Stimulated activated CD8-positive, alpha-beta memory T cell treated with anti-CD3 and anti-CD28 coated beads, Interleukin-7, amount 100 ng/mL, for 1 hour (primary cell): ENCODE measurements at places on chromosomes 1 and 21.

DNA sequence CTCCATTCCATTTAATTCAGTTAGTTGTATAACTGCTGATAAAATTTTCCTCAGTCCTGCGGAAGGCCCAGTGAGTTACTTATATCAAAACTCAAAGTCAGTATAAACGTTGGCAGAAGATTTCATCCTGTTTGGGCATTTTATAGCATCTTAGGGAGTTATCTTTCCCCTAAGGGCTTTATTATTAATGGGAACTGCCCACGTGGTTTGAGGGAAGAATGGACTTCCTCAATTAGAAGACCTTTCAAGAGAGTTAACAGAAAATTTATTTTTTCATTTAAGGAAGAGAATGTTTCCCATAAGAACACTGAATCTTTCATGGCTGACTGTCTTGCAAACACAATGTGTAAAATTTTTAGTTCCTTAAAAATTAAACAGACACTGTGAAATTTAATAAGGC lies 400.1 kb downstream of the NEGR1 start:
- no peak for DNase-seq

GRCh38 chr1:177909416-177909815 lies 60.4 kb downstream of the SEC16B start:
- no peak for DNase-seq

- no peak for DNase-seq
These were observed 211.4 kb upstream of the NRIP1 start for GRCh38 chr21:15276243-15276642.

GRCh38 chr21:39196310-39196709 lies 13.1 kb upstream of the PSMG1 start:
- DNase-seq: no peak

DNA sequence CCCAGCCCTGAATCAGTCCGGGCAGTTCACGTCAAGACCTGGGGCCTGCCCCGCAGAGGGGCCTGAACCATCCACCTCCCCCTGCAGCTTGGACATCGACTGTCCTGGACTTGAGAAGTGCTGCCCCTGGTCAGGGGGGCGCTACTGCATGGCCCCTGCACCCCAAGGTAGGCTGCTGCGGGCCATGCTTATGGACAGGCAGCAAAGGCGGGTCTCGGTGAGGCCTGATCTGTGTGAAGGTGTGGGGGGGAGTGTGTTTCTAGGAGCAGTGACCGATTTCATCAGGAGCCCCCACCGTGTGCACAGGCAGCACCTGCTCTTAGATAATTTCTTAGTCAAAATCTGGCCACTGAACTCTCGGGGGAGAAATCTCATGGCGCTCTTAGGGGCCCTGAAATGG lies 13.0 kb downstream of the UMODL1 start:
- DNase-seq: no peak

- no peak for DNase-seq
These were observed 1188.2 kb upstream of the B3GALT2 start for GRCh38 chr1:194374649-194375048.

GRCh38 chr1:234582681-234583301 lies 27.2 kb downstream of the IRF2BP2 start:
- DNase-seq: no peak

- DNase-seq: no peak
These were observed 144.3 kb upstream of the KCNE2 start for GRCh38 chr21:34219334-34220060.

DNA sequence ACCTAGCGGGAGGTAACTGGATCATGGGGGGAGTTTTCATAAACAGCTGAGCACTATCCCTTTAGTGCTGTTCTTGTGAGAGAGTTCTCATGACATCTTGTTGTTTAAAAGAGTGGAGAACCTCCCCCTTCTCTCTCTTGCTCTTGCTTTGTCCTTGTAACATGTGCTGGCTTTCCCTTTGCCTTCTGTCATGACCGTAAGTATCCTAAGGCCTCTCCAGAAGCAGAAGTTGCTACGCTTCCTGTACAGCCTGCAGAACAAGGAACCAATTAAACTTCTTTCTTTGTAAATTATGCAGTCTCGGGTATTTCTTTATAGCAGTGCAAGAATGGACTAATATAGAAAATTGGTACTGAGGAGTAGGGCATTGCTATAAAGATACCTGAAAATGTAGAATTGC lies 515.6 kb downstream of the NEGR1 start:
- DNase-seq: no peak

GRCh38 chr1:113255720-113256347 lies 134.5 kb upstream of the MAGI3 start:
- DNase-seq: no peak

DNA sequence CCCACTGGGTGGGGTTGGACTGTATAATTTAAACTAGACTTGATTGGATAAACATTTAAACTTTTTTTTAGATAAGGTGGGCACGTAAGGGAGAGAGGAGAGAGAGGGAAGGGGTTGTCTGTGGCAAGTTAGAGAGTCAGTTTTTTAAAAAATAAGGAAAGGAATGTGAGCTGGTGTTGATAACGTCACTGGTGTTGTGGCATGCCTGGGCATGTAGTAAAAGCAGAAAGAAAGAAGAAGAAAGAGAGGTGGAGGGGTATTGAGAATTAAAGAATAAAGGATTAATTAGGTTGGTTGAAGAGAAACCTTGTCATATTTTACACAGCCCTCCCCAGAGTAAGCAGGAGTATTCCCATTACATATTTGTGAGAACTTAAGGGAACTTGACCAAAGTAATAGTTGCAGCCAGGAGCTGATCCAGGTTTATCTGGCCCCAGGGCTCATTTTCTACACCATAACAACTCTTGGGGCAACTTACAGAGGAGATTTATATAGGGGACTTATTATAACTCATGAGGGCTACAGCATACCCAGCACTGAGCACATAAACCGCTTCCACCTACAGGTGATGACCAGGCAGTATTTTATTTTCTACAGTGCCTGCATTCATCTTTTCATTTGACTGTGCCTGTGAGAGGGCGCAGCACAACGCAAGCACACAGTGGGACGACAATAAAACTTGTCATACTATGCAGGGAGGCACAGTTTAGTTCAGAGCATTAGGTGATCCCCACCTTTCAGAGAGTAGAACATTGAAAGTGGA lies 70.2 kb downstream of the CCDC30 start:
- no peak for DNase-seq

GRCh38 chr1:69129538-69129937 lies 438.2 kb upstream of the LRRC7 start:
- no peak for DNase-seq

- DNase-seq: no peak
These were observed 105.2 kb upstream of the ZNF648 start for GRCh38 chr1:182166750-182167149.

GRCh38 chr1:115314765-115315164 lies 23.3 kb downstream of the NGF start:
- no peak for DNase-seq

DNA sequence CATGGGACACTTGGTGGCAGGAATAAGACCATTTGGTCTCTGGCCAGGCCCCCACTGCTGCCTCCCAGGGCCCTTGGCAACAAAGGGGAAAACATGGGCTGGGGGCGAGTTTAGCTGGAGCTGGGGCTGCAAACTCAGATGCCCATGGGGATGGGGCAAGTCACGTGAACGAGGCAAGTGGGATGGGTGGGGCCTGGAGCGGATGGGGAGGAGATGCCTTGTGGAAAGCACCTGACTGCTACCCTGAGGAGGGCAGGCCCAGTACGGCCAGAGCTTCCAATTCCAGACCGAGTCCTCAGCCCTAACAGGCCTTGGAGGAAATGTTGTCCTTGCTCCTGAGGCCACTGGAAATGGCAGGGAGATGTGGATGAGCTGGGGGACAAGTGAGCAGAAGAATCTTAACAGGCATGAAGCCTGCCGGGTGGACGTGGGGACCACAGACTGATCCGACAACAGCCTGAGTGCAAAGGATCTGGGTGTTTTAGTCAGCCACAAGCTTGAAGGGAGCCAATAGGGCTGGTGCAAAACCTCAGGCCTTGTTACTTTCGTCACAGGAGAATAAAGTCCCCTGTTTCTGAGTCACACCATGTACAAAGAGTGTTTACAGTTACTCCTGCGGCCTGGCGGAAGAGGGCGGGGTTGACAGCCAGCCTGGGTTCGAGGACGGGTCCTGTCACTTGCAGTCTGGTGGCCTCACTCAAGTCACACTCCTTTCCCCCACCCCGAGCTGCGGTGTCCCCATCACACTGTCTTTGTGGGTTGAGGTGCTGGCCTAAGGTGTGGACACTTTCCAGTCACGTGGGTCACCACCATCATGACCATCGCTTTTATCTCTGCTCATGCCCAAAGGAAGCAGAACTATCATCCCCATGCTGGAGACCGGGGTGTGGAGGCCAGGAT lies 19.1 kb downstream of the RUNX3 start:
- DNase-seq: peak; percentile 77

DNA sequence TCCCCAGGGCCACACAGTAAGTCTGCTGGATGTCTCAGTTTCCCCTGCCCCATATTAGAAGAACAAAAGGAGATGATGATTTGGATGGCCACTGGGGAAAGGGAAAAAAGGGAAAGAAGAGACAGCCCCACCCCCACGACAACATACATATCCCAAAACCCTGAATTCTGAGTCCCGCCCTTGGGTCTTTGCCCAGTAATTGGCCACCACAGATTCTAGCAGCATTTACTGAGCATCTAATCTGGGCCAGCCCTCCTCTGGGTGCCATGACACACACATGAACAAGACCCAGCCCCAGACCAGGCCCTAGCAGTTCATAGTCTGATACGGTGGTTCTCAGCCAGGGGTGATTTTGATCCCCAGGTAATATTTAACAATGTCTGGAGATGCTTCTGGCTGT lies 5.2 kb upstream of the TTC4 start:
- no peak for DNase-seq

DNA sequence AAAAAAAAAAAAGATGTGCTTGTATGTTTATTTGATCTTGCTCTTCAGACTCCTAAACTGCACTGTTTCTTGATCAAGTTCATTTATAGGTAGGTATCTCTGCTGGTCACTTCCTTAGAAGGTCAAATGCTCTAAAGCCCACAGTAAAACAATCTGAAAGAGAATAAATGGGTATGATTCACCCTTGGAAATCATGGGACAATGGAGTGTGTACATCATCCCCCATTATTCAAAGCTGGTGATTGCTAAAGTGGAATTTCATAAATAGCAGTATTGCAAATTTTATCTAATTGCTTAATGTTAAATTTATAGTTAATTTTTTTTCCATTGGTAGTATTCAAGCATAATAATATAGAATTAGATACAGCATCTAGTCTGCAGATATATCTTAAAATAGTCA lies 53.4 kb downstream of the MIER1 start:
- no peak for DNase-seq

GRCh38 chr1:1510912-1511532 lies 940 bp upstream of the ATAD3A start:
- no peak for DNase-seq

DNA sequence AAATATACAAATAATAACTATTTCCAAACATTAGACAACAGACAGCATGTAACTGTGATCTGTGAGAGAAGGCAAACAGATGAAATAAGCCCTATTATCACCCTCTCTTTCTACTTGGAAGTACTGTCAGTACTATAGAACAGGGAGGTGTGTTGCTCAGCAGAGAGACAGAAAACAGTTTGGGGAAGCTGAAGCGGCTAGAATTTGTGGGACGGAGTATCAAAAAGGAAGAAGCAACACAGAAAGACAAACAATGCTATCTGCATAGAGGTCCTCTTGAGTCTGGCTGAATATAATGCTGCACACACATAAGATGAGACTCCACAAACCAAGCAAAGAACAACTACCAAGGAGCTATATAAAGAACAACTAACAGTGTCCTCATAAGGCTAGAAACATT lies 59.4 kb downstream of the ZZZ3 start:
- no peak for DNase-seq

DNA sequence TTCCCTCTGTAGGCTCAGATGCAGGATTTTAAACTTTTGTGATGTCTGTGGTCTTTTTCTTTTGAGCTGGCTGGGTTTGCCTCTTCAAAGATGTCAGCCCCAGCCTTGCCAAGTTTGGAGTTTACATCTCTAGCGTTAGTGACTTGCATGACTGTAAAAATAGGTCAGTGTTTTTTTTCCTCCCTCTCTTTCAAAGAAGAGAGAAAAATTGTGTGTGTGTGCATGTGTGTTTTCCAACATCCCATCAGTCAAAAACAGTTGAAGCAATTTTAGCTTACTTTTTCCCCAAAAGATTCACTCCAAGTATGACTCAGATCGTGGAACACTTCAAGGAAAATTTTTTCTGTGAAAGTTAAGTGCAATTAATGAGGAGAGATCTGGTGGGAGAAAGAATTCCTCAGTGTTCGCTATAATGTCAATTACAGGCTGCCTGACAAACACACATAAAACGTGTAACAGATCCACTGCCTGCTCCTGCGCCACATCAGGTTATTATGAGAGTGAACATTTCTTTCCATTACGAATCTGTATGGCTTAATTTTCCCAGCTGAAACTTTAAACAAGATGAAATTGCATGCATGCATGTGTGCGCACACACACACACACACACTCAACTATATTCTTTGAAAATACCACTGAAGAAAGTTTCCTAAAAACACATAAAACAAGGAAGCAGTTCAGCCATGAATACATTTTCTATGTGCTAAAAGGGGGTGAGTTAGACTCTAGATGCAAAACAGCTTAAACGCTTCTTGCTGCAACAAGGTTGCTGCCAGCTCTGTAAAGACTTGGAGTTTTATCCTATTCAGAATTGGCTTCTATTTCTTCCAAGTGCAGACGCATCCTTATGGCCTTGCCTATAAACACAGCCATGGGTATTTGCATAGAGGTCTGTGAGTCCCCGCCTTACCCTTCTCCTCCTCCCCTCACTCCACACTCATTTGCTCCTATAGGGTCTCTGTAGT lies 55.5 kb downstream of the TLR5 start:
- no peak for DNase-seq
